G401 (cell line): ENCODE measurements at places on chromosomes 16 and 17. TPM values are rescaled to one million over a fixed set of nuclear protein-coding genes. Genes with fewer than 3 reads are reported as not detected.

FGF11 gene
- total RNA-seq, result 20.4 and 24.2 TPM in 2 replicates

DNA sequence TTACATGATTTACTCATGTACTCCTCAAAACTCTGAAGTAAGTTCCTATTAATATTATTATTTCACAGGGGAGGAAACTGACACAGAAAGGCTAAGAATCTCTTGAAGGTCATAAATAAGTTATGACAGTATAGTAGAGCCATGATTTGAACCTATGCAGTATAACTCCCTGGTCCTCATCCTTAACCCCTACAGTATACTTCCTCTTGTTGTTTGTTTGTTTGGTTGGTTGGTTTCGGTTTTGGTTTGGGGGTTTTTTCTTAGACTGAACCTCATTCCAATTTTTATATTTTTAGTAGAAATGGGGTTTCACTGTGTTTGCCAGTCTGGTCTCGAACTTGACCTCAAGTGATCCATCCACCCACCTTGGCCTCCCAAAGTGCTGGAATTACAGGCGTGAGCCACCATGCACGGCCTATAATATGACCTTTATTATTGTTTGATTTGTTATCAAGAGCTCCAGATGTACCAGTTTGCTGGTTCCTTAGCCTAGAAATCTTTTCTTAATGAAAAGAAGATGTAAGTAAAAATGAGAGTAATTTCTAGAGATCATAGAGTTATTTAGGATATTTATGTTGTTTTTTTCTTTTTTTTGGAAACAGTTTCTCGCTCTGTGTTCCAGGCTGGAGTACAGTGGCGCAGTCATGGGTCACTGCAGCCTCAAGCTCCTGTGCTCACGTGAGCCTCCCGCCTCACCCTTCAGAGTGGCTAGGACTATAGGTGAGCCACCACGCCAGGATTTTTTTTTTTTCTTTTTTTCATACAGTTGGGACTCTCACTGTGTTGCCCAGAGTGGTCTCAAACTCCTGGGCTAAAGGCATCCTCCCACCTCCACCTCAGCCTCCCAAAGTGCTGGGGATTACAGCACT is 4.8 kb downstream of the PRR11 start:
- no peak for DNase-seq

GRCh38 chr17:61455324-61456060 is 3.3 kb downstream of the TBX4 start:
- DNase-seq, result no peak

DNA sequence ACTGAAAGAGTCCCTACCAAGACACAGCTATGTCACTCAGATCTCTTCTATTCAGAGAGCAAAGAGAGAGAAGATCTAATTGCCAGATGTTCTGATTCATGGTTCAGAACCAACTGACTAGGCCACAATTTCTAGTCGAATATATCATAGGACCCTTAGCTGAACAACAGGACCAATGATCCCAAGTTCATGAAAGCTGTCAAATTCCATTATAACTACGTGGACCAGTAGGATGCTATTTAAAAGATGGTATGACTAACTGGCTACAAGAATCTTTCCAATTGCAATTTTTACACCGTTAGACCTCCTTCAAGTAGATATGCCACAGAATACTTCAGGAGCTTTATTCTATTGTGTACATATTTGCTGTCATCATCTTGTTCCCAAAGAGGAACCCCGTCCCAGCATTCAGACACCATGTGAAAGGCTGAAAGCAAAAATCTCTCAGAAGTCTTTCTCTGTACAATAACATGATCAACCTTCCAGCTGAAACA is 26.0 kb downstream of the DCUN1D3 start:
- DNase-seq, result no peak
